NCI-H1436 treated with DMSO at 0.1 percent for 48 hours (cell line): ENCODE measurements at places on chromosomes 6 and 20.

DNA sequence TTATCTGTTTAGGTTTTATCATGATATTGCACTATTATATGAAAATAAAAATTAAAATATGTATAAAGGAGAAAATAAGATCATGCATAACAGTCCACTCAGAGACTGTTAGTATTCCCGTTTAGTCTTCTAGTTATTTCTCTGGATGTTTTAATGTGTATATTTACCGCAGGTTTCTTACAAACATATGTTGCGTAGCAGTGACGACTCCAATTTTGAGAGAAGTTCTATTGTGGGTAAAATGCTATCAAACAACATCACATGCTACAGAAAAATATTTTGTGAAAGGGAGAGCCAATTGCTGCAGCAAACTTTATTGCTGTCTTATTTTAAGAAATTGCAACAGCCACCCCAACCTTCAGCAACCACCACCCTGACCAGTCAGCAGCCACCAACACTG lies 72.4 kb upstream of the NXT1 start:
- no peak for DNase-seq

GRCh38 chr20:62567246-62568044 lies 74.9 kb upstream of the SLCO4A1 start:
- no peak for DNase-seq

DNA sequence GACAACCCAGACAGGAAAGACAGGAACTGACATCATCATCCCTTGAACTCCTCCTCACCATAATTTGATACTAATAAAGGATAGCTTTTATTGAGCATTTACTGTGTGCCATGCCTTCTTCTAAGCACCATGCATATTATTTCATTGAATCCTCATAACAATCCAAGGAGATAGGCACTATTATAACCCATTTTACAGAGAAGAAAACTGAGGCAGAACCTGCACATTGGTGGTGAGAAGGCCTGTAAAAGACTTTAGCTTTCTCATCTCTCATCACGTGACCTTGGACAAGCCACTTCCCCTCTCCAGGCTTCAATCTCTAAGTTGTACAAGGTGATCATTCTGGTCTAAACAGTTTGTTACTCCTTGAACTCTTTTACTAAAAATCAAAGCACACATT lies 34.5 kb upstream of the PREX1 start:
- DNase-seq, result no peak

GRCh38 chr20:43530321-43531090 lies 23.0 kb downstream of the L3MBTL1 start:
- no peak for DNase-seq

- DNase-seq, result no peak
Observed at GRCh38 chr20:3580412-3580811, 82.8 kb downstream of the GFRA4 start.

DNA sequence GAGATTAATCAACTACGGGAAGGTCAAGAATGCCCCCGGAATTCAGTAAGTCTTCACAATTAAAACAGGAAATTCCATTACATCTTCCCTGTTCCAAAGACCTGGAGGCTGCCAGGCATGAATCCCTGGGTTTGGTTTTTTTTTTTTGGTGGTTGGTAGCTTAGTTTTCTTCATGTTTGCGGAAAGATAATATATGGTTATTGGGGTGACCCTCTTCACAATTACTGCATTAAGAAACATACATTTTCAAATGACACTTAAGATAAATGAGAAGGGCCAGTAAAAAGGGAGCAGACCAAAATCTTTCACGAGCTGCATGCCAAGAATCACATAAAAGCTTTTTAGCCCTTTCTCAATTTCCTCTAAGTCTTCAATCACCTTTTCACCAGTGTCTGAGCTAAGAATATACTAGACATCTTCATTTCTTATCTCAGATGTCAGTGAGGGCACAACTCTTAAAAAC lies 64.0 kb downstream of the KIF13A start:
- no peak for DNase-seq

DNA sequence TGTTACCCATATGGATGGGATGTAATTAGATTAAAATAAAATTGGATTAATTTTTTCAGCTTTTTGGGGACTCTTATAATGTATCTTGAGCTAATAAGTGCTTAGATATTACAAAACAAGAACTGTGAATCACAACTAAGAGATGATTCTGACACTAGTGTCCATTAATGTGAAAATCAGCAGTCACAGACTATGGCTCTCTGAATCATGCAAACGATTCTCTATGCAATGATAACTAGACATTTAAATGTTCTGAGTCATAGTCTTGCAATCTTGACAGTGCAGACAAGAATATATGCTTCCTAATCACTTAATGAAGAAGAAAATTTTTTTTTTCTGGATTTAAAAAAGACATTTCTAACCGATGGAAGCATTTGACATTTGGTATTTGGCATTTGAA lies 82.2 kb upstream of the OPRM1 start:
- no peak for DNase-seq

- DNase-seq, result no peak
Observed at GRCh38 chr20:52789716-52790115, 182.4 kb upstream of the TSHZ2 start.

GRCh38 chr6:75424618-75425548 lies 68.7 kb downstream of the FILIP1 start:
- DNase-seq, result no peak

DNA sequence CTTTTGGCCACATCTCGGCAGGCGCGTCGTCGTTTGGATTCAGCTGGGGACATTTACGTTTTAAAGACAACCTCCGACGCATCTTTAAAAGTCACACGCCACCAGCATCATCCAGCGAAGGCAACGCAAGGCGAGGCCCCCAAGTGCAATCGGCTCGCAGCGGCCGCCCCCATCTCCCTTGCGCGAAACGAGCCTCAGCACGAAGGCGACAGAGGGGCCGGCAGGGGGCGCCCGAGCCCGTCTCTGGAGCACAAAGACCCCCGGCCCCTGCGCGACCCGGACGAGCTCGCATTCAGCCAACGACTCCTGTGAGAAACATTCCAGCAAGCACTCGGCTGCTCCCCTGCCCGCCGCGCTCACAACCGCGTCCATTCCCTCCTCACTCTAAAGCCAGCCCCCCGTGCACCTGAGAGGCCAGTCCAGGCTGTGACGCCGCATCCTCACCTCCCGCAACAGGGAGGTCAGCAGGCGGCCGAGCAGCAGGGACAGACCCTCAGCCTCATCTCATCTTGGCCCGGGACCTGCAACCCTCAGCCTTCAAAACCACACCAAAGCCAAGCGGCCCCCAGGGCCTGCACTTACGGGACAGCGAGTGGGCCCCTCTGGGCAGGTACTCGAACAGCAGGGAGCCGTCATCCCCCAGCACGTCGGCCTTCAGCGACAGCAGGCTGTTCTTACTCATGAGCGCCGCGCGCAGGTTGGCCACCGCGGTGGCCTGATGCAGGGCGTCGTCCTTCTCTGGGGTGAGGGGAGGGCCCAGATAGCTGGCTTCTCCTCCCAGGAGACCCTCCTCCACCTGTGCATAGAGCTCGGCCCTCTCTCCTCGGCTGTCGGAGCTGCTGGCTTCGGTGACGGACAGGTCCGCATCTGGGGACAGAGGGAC lies 35.8 kb downstream of the SLC2A4RG start:
- no peak for DNase-seq

DNA sequence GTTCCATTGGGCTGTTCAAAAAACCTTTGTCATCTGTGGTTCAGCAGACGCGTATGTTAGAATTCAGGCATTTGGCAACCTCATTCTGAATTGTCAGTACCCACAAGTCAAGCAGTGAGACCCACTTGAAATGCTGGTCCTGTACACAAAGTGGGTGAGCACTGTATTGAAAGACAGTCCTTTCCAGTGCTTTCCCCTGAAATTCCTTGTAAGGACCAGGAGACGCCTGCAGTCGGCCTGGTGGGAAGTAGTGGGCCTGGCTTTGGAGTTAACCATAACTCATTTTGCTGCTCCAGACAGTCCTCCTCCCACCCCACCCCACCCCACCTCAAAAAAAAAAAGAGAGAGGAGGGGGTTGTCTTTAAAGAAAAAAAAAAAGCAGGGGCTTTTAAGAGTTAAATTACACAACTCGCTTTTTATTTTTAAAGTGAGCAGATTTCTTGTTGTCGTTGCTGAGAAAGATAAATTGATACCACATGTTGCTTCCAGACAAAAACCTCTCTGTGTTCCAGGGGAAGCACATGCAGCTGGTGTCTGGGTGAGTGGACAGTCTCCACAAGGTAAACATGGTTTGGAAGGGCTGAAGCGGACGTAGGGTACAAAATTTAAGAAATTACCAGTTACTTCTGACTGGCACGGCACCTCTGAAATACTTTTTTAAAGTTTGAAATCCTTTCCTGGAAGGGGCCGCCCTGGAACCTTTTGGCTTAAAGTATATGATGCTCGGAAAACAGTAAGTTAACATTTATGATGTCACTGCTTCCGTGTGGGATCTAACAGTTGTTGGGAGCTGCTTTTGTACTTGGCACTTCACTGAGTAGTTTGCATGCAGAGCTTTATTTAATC lies 95.3 kb downstream of the FOXO3 start:
- no peak for DNase-seq

GRCh38 chr20:45223136-45223535 lies 2.0 kb downstream of the SEMG2 start:
- no peak for DNase-seq

DNA sequence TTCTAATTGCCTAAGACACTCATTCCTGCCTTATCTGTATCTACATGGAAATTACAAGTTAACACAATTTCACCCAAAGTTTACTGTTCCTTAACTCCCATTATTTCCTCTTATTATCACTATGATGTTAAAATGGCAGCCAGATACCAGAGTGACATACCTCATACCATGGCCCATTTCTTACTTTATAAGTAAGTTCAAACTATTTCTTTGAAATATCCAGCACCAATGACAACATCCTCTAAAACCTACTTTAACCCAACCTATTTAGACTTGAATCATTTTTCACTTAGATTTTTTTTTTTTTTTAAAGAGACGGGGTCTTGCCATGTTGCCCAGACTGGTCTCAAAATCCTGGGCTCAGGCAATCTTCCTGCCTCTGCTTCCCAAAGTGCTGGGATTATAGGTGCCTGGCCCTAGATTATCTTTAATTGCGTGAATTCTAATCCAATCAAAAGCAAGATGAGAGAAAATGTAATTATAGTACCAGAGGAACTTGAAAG lies 10.0 kb downstream of the REV3L start:
- DNase-seq, result no peak

GRCh38 chr6:25359191-25359861 lies 80.2 kb downstream of the CARMIL1 start:
- no peak for DNase-seq

- no peak for DNase-seq
Observed at GRCh38 chr20:22159276-22159675, 425.1 kb downstream of the FOXA2 start.

- DNase-seq, result no peak
Observed at GRCh38 chr6:41239467-41240159, 11.5 kb downstream of the TREML4 start.

- no peak for DNase-seq
Observed at GRCh38 chr6:44211284-44211683, 5.4 kb upstream of the MYMX start.

DNA sequence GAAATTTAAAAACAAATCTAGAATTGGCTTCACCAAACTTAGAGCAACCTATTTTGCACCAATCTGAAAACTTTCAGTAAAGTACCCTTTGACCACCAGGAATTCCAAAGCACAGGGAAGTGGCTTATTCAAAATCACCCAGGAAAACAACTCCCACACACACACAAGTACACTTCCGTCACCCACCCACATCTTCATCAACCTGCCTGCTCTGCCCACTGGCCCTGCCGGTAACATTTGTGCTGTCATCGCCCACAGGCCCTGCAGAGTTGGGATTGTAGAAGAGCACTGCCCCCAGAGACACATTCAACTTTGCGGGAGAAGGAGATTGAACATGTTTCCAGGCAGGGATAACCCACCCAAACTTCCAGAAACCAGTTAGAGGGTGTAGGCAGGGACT lies 19.3 kb upstream of the SCML4 start:
- DNase-seq, result no peak

DNA sequence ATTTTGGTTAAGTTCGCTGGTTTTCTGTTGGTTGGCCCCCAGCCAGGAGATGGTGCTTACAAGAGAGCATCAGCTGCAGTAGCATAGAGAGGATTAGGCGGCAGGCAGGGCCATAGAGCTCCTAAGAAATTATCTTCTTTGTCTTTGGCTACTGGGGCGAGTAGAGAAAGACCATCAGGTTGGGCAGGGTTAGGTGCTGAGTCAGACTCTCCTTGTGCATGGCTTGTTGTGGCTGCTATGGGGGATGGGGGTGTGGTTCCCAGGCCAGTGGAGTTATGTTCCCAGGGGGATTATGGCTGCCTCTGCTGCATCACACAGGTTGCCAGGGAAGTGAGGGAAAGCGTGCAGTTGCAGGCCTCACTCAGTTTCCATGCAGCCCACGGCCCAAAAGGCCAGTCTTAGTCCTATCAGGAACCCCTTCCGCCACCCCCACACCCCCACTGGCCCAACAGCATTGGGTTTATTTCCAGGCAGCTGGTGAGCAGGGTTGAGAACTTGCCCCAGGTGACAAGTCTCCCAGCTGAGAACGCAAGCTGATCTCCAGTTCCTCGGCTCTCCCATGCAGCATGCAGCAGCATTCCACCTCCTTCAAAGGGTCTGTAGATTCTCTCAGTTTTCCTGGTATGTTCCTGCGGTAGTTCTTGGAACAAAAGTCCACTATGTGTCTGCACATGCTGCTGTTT lies 243.7 kb downstream of the UTRN start:
- no peak for DNase-seq

- peak; percentile 6 for DNase-seq
Observed at GRCh38 chr6:108897371-108897770, 49.1 kb downstream of the ARMC2 start.

DNA sequence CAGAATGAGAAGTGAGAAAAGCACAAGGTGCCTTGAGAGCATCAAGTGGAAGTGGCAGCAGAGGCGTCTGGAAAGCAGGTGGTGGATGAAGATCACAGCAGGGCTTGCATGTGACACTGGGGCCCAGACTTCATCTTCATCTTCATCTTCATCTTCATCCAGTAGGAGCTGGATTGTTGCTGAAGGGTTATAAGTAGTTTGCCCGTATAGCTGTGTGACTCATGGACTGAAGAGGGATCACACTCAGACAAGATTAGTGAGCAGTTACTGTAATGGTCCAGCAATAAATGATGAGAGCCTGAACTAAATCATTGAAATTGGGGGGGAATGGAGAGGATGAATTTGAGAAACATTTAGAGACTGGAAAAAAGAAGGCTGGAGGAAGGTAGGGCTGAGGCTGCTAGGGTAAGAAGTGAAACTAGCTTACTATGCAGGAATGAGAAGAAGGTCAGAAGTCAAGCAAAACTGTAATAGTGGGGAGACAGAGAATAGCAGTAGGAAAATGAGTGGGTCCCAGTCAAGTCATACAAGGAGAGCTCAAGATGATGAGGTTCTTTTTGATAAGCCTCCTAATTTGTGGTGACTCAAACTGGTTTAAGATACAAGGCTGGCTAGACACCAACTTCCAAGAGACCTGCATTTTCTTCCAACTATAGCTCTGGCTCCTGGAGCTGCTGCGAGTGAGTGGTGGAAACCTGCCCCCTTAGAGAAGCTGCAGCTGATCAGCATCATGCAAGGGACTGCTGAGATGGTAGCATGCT lies 92.3 kb upstream of the BEND6 start:
- DNase-seq, result no peak
